ACHN (cell line): ENCODE measurements at places on chromosomes 7 and 10.

DNA sequence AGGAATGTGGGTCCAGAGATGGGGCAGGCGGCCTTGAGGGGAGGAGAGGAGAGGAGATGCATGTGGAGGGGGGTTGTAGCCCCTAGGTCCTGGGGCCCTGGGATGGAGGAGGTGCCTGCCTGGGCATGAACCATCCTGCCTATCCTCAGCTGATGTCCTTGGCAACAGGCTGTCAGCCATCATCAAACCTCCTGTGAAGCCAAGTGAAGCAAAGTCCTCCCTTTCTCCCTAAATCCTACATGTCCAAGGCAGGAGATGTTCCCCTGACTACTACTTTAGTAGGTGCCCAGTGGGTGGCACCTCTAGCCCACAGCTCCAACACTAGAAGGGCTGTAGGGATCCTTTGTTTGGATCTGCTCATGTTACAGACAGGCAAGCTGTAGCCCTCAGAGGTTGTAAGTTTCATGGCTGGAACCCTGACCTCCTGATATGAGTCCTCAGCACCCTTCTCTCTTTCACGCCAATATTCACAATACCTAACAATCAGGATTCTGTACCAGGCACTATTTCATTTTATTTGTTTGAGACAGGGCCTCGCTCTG, 66.6 kb upstream of the SYPL1 start:
- peak; percentile 53 for DNase-seq

- no peak for DNase-seq
These were observed 177.3 kb downstream of the KMT2E start for GRCh38 chr7:105191331-105191730.

DNA sequence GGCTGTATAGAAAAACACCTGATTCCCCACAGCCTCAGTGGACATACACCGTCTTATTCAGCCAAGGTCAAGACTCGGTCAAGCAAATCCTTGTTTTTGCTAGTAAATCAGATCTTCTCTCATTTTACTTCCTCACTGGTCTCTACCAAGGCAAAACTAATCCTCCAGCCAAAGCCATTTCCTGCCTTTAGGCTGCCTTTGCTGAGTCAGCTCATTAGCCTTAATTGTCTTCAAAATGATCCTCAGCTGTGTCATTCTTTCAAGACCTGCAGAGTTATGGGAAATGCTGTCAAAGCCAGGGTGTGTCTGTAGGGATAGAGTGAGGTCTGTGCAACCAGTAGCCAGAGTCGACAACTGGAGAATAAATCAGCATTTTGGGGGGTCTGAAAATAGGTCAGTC, 107.2 kb upstream of the FAM180A start:
- no peak for DNase-seq

DNA sequence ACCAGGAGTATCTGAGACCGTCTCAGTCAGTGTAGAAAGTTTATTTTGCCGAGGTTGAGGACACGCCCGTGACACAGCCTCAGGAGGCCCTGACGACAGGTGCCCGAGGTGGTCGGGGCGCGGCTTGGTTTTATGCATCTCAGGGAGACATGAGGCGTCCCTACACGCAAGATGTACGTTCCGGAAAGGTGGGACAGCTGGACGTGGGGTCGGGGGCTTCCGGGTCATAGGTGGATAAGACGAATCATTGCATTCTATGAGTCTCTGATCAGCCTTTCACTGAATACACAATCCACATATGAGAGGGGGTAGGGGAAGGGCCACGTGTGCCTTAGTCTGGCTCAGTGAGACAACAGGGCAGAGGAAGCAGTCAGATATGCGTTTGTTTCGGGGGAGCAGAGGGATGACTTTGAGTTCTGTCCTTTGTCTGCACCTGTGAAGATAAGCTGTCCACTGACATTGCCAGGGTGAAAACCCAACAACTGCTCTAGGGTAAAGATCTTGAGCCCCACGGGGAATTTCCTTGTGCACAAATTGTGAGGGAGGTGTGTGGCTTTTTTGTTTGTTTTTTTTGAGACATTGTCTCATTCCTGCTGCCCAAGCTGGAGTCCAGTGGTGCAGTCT, 66.2 kb downstream of the DNAJB6 start:
- no peak for DNase-seq

DNA sequence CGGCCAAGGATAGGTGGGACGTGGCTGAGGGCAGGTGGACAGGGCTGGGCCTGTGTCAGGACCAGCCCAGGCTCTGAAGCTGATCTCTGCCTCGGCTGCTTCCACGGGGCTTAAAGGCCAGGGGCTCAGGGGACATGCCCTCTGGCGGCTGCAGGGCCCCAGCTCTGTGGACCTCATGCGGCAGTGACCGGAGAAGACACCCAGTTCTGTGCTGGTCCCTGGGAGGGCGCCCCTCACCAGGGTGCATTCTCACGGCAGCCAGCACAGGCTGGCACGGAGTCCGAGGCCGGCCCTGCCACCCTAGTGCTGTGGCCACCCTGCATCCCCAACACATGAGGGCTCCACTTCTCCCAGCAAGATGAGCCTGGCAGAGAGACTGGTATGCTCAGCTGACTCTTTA, 30.3 kb downstream of the YKT6 start:
- no peak for DNase-seq

DNA sequence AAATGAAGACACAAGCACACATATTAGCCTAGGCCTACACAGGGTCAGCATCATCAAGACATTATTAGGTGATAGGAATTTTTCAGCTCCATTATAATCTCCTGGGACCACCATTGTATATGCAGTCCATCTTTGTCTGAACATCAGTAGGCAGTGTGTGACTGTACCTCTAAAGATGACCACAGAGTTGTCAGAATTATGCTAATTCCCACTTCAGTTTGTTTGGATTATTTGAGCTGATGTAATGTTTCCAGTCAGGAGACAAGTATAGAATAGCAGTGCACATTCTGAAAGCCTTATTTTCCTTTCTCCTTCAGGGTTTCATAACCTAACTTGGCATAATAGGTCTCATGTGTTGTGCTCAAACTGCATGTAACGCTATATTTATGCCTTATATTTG, 306.4 kb downstream of the NXPH1 start:
- DNase-seq, result no peak

- no peak for DNase-seq
These were observed 77.0 kb upstream of the EEPD1 start for GRCh38 chr7:36076074-36076473.

- DNase-seq, result no peak
These were observed 123.9 kb downstream of the ADAM12 start for GRCh38 chr10:126264102-126265018.

GRCh38 chr10:19178675-19179074, 130.1 kb downstream of the MALRD1 start:
- no peak for DNase-seq

GRCh38 chr7:3378390-3379150, 77.5 kb downstream of the SDK1 start:
- no peak for DNase-seq

DNA sequence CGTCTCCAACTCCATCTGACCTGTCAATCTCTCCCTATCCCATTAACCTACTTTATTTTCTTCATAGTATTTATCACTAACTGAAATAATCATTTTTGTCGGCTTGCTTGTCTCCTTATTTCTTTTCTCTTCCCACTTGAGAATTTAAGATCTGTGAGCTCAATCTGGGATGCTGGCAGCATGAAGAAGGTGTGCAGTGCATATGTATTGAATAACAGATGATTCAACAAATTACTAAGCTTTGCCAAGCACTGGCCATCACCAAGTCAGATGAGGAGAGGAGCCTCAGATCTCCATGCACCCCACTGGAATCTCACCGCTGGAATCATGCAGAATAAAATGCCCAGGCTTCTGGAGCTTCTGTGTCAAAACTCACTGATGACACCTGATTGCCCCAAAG, 47.6 kb upstream of the PPP1R3C start:
- no peak for DNase-seq

DNA sequence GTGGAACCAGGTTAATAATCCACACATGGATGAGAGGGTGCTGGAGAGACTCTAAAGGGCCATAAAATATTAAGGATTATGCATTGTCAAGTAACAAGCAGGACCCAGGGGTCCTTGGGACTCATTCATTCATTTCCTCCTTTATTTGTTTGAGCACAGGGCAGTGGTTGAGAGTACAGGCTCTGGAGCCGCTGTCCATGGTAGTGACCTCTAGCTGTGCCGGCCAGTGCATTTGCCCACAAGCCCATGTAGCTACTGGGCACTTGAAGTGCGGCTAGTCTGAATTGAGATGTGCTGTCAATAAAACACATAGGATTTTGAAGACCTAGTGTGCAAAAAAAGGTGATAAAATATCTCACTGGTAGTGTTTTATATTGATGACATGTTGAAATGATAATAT, 137.6 kb downstream of the C10orf105 start:
- DNase-seq, result peak; percentile 53

GRCh38 chr10:35895331-35895730, 253.2 kb upstream of the FZD8 start:
- DNase-seq, result no peak

GRCh38 chr7:124792002-124792401, 26.4 kb upstream of the GPR37 start:
- DNase-seq, result no peak

GRCh38 chr7:53684693-53685092, 649.3 kb downstream of the POM121L12 start:
- no peak for DNase-seq

GRCh38 chr10:114405011-114405350, 679 bp upstream of the AFAP1L2 start:
- no peak for DNase-seq

DNA sequence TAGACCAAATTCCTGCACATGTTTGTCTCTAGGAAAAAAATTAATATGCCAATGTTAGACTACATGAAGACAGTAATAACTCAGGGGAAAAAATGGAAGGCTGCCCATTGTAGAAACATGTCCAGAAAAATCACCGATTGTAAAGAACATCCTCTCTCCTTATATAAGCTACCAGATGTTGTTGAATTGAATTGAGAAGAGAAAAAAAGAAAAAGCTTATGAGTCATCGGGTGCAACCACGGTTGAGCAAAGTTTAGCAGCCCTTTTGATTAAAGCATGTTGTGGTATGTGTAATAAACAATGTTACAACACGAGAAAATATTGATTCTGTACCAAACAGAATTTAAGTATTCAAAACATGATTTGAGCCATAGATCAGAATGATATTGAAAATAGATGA, 102.3 kb upstream of the ARHGAP21 start:
- DNase-seq, result peak; percentile 11

GRCh38 chr7:68980011-68980410, 618.3 kb upstream of the AUTS2 start:
- no peak for DNase-seq

- no peak for DNase-seq
These were observed 1.6 kb upstream of the TASOR2 start for GRCh38 chr10:5683065-5683464.

GRCh38 chr7:81484261-81484660, 285.6 kb downstream of the HGF start:
- DNase-seq, result no peak

DNA sequence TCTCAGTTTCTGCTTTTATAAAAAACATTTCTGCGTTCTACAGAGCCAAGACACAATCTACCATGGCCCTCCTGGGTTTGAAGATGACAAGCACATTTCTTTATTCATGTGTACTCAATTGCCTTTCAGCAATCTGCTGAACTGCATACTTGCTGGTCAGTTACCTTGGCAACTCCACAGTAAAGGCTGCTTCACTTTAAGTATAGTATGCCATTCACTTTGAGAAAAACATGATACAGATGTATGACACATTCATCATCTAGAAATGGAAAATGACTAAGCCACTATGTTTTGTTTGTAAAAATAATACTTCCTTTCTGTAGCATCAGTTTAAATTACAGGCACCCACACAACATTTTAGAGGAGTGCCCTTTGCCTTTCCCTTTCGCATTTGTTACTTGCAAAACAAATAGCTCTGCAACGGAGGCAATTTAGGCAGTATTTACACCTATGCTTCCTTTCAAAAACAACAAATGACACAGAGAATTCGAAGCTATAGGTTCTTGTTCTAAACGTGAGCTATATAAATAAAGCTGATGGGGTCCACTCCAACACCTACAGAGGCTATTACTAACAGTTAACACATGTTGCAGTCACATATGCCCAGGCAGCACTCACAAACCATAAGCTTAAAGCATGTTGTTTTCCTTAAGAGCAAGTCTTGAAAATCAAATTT, 23.5 kb downstream of the SGCE start:
- DNase-seq, result peak; percentile 21

DNA sequence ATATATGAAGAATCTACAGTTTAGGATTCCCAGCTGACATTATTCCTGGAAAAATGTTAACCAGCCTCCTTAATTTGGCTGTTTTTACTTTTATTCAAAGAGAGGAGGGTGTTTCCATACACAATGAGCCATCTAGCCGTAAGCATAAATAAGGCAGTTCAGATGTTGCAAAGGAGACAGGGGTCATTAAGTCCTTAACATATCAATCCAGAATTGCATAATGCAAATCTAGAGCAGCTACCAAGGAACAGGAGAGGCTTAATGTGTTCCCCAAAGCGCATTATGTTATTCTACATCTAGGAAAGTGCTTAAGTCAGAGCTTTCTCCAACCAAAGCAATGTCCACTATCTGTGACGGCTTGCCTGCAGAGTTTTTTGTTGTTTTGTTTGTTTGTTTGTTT, 32.4 kb upstream of the TCF7L2 start:
- no peak for DNase-seq

- DNase-seq, result no peak
These were observed 280.5 kb upstream of the PPP2R2D start for GRCh38 chr10:131620314-131620713.

GRCh38 chr7:51059504-51060142, 257.0 kb downstream of the COBL start:
- no peak for DNase-seq

DNA sequence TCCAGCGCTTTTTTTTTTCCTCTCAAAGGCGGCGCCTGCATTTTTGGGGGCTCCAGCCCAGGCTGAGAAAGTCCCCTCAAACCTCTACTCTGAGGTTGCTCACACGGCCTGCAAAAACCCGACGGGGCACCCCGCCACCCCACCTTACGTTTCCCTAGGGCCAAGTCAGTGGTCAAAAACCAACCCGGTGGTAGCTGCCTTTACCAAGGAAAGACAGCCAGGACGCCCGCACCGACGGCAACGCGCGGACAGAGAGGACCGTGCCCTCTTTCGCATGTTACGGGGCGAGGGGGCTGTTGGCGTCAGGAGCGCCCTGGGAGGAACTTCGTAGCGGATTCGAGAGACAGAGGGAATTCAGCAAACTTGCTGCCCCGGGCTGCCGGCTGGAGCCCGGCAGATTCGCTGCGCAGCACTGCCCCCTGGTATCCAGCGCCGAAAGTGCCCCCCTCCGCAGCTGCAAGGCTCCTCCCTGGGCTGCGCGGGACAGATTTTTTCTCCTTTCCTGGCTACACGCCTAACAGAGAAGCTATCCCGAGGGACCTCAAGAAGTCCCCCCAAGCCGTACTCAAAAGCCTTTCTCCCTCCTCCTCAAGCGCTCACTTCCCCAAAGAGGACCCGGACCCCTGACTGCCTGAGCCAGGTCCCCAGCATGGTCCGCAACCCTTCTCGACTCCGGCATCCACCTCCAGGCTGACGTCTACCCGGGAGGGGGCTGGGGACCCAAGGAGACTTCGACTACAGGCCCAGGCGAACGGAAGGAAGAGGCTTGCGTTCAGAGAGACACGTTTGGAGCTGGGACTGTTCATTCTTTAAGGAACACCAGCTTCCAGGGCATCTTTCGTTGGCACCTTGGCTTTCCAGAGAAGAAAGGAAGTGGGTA, 27.7 kb upstream of the VAX1 start:
- DNase-seq, result peak; percentile 82

- peak; percentile 69 for DNase-seq
These were observed 25.2 kb downstream of the SMNDC1 start for GRCh38 chr10:110279407-110279986.

- DNase-seq, result peak; percentile 12
These were observed 190.1 kb downstream of the MLLT10 start for GRCh38 chr10:21724020-21724589.
